ENCODE measurements at places on chromosomes 12 and 14. TPM values are rescaled to one million over a fixed set of nuclear protein-coding genes. Genes with fewer than 3 reads are reported as not detected.

The MDM2 gene
- 117 TPM for total RNA-seq

The SPTB gene
- 0.77 TPM for total RNA-seq

The SIRT4 gene
- total RNA-seq = 2.4 TPM

The BORCS5 gene
- 15.2 TPM for total RNA-seq

The KRT2 gene
- total RNA-seq = not detected

All from endodermal cell (in vitro differentiated cells).